ENCODE measurements at places on chromosomes 4 and X. TPM values are rescaled to one million over a fixed set of nuclear protein-coding genes. Genes with fewer than 3 reads are reported as not detected.

DNA sequence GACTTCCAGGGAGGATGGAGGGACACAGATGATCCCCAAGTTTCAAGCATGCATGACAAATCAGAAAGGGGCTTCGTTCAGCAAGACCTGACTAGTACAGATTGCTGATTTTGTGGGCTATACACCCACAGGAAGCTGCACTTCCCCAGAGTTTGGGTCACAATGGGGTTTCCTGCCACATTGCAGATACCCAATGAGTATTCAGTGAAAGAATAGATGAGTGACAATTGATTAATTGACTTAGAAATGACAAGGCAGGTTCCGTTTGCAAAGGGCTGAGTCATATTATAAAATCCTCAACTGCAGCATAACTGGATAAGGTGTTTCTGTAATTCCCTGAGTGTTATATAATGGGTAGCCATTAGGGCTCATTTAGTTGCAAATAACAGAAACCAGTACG is 146.6 kb upstream of the TBL1X start:
- DNase-seq, result no peak

DNA sequence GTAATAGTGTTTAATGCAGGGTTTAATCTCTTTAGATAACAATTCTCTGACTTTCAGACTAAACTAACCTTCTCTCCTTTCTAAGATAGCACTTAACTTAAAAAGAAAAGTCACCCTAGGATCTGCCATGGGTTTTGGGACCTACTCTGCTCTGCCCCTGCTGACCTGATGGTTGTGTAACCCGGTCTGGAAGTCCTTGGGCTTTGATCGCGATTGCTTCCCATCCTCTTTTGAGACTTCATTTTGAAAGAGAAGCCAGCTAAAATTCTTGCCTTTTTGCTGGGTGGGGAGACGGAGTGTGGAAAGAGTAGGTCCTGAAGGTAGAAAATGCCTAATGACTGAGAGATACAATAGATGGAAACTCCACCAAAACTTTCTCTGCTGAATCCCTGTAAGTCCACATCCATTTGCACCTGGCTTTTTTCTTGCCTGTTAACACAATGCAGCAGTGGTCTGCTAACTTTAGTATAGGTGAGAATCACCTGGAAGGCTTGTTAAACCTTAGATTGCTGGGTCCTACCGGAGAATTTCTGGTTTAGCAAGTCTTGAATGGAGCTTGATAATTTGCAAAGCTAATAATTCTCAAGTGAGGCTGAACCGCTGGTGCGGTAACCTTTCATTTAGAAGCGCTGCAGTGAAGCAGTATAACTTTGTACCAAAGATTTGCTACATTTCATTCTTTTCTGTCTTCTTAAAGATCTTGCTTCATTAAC is 45.6 kb upstream of the CCSER1 start:
- DNase-seq, result no peak

GRCh38 chr4:24511371-24512063 is 72.8 kb downstream of the DHX15 start:
- DNase-seq, result no peak

GRCh38 chr4:80197601-80198440 is 518 bp downstream of the PRDM8 start:
- DNase-seq, result no peak

- no peak for DNase-seq
These were observed 26.6 kb upstream of the PPP1R2C start for GRCh38 chrX:42804524-42804923.

- DNase-seq, result no peak
These were observed 50.2 kb downstream of the UGT2B28 start for GRCh38 chr4:69330345-69331047.

- DNase-seq, result no peak
These were observed 16.2 kb downstream of the GATB start for GRCh38 chr4:151744614-151745013.

- DNase-seq, result peak; percentile 47
These were observed 102.6 kb upstream of the PRKX start for GRCh38 chrX:3815896-3816664.

GRCh38 chr4:78747475-78747922 is 28.7 kb upstream of the BMP2K start:
- DNase-seq, result no peak

DNA sequence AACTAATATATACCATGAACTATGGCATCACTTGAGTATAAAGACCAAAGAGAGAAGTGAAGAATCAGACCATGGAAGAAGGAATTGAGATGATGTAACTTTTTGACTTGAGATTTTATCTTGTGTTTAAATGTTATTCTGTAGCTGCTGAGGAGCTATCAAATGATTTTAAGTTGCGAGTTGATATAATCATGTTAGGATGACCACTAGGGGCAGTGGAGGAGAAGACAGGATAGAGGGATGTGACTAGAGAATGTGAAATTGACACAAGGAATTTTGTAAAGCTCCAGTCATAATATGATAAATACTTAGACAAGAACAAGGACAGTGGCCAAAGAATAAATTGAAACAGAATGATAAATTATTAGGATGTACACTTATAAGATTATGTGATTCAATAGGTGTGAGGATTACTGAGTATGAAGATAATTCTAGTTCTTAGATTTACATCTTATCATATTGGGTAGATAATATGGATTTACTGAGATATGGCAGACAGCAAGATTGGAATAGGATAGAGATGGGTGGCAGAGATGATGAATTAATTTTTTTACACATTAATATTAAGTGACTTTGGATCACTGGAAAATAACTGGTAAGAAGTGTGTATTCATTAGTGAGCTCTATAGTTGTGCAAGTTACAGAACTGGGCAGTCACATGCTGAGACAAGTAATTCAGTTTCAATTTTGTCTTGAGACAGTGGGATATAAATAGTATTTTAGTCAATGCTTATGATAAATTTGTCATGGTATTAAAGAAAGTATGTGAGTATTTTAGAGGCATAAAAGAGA is 816.0 kb upstream of the PCDH10 start:
- no peak for DNase-seq

- DNase-seq, result no peak
These were observed 437.1 kb upstream of the CTSO start for GRCh38 chr4:156390599-156391324.

GRCh38 chr4:136562834-136563233 is 969.5 kb downstream of the PCDH18 start:
- DNase-seq, result no peak

DNA sequence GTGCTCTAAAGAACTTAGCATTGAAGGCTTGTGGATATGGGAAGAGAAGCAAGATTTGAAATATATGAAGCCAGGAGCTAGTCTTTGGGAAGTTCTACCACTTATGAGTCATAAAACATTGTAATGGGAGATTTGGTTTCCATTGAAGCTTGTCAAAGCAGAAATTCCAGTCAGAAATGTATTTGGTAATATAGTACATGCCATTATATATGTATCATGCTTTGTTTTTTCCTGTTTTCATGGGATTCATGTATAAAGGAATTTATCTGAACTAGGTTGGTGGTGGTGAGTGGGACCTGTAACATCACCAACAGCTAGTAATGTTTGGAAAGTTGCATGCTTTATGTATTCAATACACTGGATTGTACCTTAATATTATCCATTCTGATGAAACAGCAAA is 14.6 kb upstream of the DCAF8L2 start:
- DNase-seq, result no peak

- no peak for DNase-seq
These were observed 16.2 kb downstream of the SHOX start for GRCh38 chrX:646796-647195.

DNA sequence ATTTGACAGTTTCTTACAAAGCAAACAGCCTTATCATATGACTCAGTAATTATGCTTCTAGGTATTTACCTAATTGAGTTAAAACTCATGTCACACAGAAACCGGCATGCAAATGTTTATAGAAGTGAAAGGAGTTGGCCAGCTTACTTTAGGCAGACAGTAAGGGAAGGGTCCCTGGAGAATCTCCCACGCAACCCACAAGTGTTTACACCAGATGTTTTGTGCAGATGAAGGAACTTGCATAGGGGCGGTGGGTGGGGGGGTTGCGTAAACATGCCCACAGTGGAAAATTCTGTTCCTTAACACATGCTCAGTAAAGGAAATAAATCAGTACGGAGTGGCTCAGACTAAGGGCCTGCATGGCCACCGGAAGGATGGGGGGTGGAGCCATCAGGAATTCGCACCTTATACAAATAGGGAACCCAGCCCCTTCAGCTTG is 330.5 kb upstream of the AADAT start:
- DNase-seq, result no peak

DNA sequence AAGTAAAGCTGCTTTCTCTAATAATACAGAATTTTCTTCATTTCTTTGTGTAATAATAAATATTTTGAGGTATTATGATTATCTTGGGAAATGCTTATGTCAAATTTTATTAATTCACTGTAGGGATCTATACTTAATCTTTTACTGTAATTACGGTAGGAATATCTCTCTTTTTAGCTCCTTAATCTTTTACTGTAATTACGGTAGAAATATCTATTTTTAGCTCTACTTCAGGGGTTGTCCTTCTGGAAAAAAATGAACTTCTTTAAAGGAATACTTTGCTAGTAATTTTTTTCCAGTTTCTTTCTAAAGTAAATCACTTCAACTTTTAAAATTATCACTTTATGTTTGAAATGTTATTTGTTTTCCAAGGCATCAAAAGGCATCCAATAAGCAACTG is 2229.4 kb upstream of the AGA start:
- no peak for DNase-seq

GRCh38 chrX:9257718-9258420 is 207.0 kb upstream of the TBL1X start:
- no peak for DNase-seq

GRCh38 chr4:76622126-76622525 is 187.1 kb downstream of the SHROOM3 start:
- DNase-seq, result no peak

- DNase-seq, result no peak
These were observed 47.6 kb upstream of the NEUROG2 start for GRCh38 chr4:112563431-112564200.

DNA sequence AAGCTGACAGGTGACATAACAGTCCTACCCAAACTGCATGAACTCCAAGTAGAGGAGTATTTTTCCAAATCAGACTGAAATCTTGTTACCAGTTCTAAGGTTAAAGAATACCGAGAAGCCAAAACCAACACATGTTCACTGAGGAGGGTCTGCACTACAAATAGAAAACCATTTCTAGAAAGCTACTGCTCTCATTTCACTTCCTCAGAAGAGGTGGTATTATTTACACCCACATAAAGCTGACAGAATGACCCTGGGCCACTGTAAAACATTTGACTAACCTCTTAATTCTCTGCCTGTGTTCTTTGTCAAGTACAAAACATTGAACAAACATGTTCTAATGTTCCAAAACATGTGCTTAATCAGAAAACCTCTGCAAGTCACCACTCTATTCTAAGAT is 95.8 kb downstream of the IQCM start:
- no peak for DNase-seq

GRCh38 chrX:54920610-54921426 is at the start of gene TRO:
TSS of gene TRO (plus strand) at chrX:54920824. CDS start at chrX:54922247, 1,423 bp downstream.
- DNase-seq, result peak; percentile 41

GRCh38 chrX:107123750-107124149 is 5.1 kb upstream of the RBM41 start:
- DNase-seq, result no peak

DNA sequence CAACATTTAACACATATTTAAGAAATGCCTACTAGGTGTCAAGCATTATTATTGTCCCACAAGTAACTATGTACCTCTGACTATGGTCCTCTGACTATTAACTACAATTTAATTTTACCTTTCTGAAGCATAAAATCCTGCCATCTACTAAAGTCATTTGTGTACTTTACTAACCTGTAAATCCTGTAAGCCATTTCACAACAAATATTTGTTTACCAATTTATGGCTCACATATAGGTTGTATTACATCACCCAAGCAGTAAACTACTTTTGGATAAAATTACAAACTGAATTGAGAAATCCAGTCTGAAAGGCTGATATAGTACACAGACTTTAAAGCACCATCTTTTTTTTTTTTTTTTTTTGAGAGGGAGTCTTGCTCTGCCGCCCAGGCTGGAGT is 43.8 kb downstream of the CNGA1 start:
- no peak for DNase-seq

DNA sequence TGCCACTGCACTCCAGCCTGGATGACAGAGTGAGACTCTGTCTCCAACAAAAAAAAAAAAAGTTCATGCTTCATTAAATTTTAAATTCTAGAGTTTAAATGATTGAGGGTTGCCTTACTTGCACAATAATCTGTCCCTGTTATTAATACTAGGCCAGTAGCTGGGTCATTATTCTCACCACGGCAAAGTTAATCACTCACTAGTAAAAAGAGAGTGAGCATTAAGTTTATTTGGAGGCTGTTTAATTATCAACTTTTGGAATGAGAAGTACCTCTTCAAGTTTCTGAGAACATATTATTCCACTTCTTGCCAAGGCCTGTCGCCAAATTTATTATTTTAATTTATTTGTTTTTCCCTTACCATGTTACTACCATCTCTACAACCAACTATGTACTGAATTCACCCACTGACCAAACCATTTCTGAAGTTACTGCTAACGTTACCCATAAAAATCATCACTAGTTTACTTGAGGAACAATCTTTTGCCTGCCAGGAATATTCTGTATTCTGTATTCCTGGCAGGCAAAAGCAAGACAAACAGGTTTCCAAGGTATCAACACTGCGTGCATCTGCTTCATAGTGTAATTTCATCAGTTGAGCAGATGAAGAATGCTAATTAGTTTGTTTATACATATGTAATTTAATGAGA is 26.5 kb downstream of the GUCY1A1 start:
- DNase-seq, result no peak

GRCh38 chr4:24063731-24064130 is 173.9 kb upstream of the PPARGC1A start:
- no peak for DNase-seq

The DUX4 gene
- polyA plus RNA-seq, result 0.59 TPM

The TBX22 gene
- 3.4 TPM for polyA plus RNA-seq

The BST1 gene
- polyA plus RNA-seq, result 14.4 TPM

The ZNF141 gene
- polyA plus RNA-seq, result 47.0 TPM

The QRFPR gene
- 1.4 TPM for polyA plus RNA-seq

The ADH1A gene
- polyA plus RNA-seq, result 1.8 TPM

The RHOXF1 gene
- 1.0 TPM for polyA plus RNA-seq

The CDKL5 gene
- polyA plus RNA-seq, result 16.8 TPM

The LEF1 gene
- 70.5 TPM for polyA plus RNA-seq

The HTN1 gene
- polyA plus RNA-seq, result 0.06 TPM

The TCEAL2 gene
- 20.6 TPM for polyA plus RNA-seq

The FDCSP gene
- 0.81 TPM for polyA plus RNA-seq

The CT83 gene
- polyA plus RNA-seq, result not detected

The ADAM29 gene
- 0.12 TPM for polyA plus RNA-seq

The TLR10 gene
- 0.57 TPM for polyA plus RNA-seq

The MAGEA12 gene
- not detected for polyA plus RNA-seq

The CRMP1 gene
- polyA plus RNA-seq, result 51.0 TPM

The BDH2 gene
- 183 TPM for polyA plus RNA-seq

The AIFM1 gene
- polyA plus RNA-seq, result 77.4 TPM

The CXXC4 gene
- polyA plus RNA-seq, result 9.4 TPM

The TRIM75 gene
- not detected for polyA plus RNA-seq

The BRCC3 gene
- polyA plus RNA-seq, result 25.5 TPM

The DIPK2B gene
- 8.3 TPM for polyA plus RNA-seq
